A549 treated with RU486 at 1 μM for 4 hours (cell line): ENCODE measurements at places on chromosomes 2 and 18. TPM values are rescaled to one million over a fixed set of nuclear protein-coding genes. Genes with fewer than 3 reads are reported as not detected.

The SCLY gene
- total RNA-seq: 16.8 to 23.4 TPM (median 21.1 TPM) in 5 replicates

The CD207 gene
- total RNA-seq: not detected in 5 replicates

The DHRS9 gene
- total RNA-seq: 2.8 to 5.8 TPM (median 3.7 TPM) in 5 replicates

The SDC1 gene
- 151 to 223 TPM (median 171 TPM) in 5 replicates for total RNA-seq

The MERTK gene
- 1.4 to 2.0 TPM (median 1.8 TPM) in 5 replicates for total RNA-seq

The SLC8A1 gene
- 0.24 to 0.58 TPM (median 0.50 TPM) in 5 replicates for total RNA-seq

The NPPC gene
- 0.22 to 0.40 TPM (median 0.34 TPM) in 3 of 5 replicates, not detected in the others for total RNA-seq

The LDLRAD4 gene
- 1.1 to 2.8 TPM (median 1.3 TPM) in 5 replicates for total RNA-seq

The PHLPP1 gene
- 5.6 to 8.4 TPM (median 7.5 TPM) in 5 replicates for total RNA-seq

The CPLX4 gene
- total RNA-seq: not detected in 5 replicates

The DLX1 gene
- total RNA-seq: 3.5 to 4.3 TPM (median 3.9 TPM) in 5 replicates

The TXNDC2 gene
- total RNA-seq: 0.06 to 0.38 TPM (median 0.16 TPM) in 5 replicates

The PSD4 gene
- total RNA-seq: 8.2 to 12.1 TPM (median 10.6 TPM) in 5 replicates

The SOX11 gene
- not detected in 5 replicates for total RNA-seq

The CYS1 gene
- total RNA-seq: 0.90 to 1.6 TPM (median 1.4 TPM) in 5 replicates

The CDH7 gene
- total RNA-seq: 0.05 TPM in 1 of 5 replicates, not detected in the others

The L3MBTL4 gene
- total RNA-seq: not detected in 5 replicates

The C1QL2 gene
- 0.07 to 0.15 TPM (median 0.11 TPM) in 4 of 5 replicates, not detected in the other for total RNA-seq

The RBMS1 gene
- total RNA-seq: 39.9 to 63.9 TPM (median 61.3 TPM) in 5 replicates

The NLRC4 gene
- total RNA-seq: not detected in 5 replicates

The FBXO48 gene
- 0.45 to 0.56 TPM (median 0.49 TPM) in 5 replicates for total RNA-seq

The KCNJ13 gene
- total RNA-seq: not detected in 5 replicates

The STPG4 gene
- total RNA-seq: 0.10 to 0.17 TPM in 2 of 5 replicates, not detected in the others

The RND3 gene
- 56.1 to 75.4 TPM (median 67.3 TPM) in 5 replicates for total RNA-seq

The NT5C1B gene
- total RNA-seq: not detected in 5 replicates

The ARL4C gene
- total RNA-seq: 82.1 to 96.1 TPM (median 92.1 TPM) in 5 replicates

The RAX gene
- total RNA-seq: not detected in 5 replicates

The DES gene
- total RNA-seq: 0.05 to 0.24 TPM (median 0.13 TPM) in 3 of 5 replicates, not detected in the others

The NOL4 gene
- not detected in 5 replicates for total RNA-seq

The TUBA3D gene
- total RNA-seq: 0.17 TPM in 1 of 5 replicates, not detected in the others

The STEAP3 gene
- total RNA-seq: 34.1 to 46.9 TPM (median 41.3 TPM) in 5 replicates
